Activated CD4-positive, alpha-beta T cell treated with anti-CD3 and anti-CD28 coated beads, Interleukin-10, Interleukin-2, amounts not matched to agents 100 ng/mL and 50 ng/mL, durations not matched to agents 16 hours and 8 hours (primary cell): ENCODE measurements at places on chromosomes 2 and 18.

- no peak for DNase-seq
These were observed 307.7 kb downstream of the TNS1 start for GRCh38 chr2:217695033-217695520.

DNA sequence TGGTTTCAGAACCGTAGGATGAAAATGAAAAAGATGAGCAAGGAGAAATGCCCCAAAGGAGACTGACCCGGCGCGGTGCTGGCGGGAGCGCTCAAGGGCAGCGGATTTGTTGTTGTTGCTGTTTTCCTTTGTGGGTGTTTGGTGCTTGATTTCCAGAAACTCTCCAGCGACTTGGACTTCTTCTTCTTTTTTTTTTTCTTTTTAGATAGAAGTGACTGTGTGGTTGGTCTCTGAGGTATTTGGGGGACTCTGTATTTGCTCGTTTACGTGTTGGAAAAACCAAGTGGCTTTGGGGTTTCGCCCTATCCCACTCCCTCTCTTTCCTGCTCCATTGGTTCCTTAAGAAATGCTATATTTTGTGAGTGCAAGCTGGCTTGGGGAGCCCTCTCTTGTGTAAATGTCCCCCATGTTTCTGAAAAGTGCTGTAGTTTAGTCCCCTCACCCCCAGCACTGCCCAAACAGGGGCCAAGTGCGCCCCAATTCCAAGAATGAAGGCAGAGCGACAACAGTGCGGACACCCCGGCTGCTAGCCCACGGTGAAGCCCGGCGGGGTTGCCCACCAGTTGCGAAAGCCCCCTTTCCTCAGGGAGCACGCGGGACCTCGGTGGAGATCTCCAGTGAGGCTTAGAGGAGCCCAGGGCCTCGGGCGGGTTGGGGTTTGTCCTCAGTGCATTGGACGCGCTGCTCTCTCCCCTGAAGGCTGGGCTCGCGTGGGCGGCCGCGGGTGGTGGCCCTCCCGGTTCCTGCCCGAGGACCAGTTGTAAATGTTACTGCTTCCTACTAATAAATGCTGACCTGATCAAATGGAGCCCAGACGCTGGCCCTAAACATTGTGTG, 1.8 kb downstream of the HOXD9 start:
- no peak for DNase-seq

DNA sequence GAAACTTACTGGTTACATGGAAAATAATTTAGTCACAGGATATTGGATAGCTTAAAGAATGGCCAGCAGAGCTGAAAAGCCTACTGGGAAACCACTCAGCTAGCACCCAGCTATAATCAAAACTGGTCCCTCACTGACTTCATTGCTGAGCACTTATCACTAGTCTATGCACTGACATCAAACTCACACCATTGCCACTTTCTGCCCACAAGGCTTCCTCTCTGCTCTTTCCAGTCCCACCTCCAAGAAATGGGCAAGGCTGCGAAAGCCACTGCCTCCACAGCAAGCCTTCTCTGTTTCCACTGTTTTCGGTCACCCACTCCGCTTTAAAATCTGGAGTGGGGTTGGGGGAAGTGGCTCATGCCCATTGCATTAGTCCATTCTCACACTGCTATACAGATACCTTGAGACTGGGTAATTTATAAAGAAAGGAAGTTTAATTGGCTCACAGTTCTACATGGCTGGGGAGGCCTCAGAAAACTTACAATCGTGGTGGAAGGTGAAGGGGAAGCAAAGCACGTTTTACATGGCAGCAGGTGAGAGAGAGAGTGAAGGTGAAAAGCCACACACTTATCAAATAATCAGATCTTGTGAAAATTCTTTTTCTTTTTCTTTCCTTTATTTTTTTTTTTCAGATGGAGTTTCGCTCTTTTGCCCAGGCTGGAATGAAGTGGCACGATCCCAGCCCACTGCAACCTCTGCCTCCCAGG, 77.0 kb upstream of the CERS6 start:
- DNase-seq = peak; percentile 53

- no peak for DNase-seq
These were observed 338.8 kb downstream of the MYCN start for GRCh38 chr2:16279201-16279570.

- no peak for DNase-seq
These were observed 173.5 kb downstream of the MREG start for GRCh38 chr2:215839816-215840215.

DNA sequence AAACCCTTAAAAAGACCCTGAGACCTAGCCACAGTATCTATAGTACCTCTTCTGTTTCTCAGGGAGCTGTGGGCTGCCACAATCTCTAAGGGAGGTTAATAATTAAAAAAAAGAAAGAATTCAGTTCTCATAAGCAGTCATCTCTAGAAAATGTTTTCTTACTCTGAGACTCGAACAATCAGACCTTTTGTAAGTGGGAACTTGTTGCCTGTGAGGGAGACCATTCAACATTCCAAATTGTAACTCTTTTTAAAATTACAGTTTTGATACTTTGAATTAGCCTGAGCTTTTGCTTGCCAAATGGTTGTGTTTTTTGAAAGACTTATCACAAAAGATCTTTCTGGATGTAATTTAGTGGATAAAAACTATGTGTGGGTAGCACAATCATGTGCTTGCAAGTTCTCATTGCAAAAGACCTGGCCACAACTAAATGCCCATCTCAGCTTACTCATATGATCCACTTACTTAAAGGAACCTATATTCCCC, 33.3 kb downstream of the IL1R2 start:
- DNase-seq = no peak

DNA sequence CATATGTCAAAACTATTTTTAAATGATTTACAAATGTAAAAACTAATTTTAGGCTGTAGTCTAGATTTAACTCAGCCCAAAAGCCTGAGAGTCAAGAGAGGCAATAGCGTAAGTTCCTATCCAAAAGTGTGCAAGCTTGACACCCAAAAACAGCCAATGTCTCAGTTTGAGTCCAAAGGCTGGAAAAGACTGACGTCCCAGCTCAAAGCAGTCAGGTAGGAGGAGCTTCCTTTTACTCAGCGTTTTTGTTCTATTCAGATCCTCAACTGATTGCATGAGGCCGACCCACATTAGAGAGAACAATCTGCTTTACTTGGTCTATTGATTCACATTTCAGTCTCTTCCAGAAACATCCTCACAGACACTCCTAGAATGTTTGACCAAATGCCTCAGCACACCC, 51.8 kb downstream of the MYL12B start:
- DNase-seq = no peak

- no peak for DNase-seq
These were observed 317.3 kb upstream of the THUMPD2 start for GRCh38 chr2:40096360-40096759.

DNA sequence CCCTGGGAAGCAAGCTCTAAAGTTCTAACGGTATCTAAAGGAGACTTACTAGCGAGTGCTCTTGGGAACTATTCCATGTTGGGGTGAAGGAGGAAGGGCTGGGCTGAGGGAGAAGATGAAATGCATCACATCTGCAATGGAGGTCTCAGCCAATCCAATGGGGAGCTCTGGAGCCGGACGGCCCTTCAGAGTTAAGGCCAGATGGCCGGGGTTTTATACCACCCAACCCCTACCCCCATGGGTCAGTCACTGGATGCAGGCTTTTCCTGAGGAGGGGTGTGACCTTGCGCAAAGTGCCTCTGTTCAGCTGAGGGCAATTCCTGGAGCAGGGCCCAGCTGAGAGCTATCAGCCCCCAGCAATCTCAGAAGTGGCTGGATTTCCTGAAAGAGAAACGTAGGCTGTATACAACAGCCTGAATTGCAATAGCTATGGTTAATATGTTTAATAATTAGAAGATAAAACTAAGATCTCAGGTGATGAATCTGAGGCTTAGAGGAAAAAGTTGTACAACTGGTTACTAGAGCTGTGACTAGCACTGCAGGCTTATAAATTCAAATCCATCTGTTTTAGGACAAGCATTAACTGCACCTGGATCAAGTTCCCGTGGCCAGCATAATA, 21.6 kb downstream of the EIPR1 start:
- no peak for DNase-seq

- DNase-seq = peak; percentile 77
These were observed 37.7 kb upstream of the MEX3C start for GRCh38 chr18:51235009-51235789.

DNA sequence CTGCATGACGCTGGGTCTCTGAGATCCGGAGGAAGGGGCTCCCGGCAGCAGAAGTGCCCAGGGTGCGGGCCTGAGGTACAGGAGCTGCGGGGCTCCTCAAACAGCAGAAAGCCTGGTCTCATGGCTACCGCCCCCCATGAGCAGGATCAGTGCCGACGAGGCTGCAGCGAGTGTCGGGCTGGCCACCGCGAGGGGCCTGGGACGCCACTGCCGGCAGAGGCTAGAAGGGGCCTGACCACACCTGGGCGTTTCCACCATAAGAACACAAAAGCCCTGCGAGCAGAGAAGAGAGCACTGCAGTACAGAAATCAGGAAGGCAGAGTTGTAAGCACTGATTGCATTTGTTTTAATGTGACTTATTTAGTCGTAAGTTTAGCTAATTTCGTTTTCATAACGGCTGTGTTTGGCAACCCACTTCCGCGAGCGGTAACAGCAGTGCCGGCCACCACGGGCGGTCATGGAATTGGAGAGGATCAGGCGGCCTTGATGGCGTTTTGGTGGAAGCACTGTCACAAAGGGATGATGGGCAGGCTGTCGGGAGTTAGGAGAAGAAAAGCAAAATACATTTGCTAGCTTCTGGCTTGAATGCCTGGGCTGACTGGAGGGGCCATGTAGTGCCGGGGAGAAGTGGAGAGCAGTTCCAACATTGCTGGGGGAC, 117.4 kb downstream of the HDAC4 start:
- no peak for DNase-seq

DNA sequence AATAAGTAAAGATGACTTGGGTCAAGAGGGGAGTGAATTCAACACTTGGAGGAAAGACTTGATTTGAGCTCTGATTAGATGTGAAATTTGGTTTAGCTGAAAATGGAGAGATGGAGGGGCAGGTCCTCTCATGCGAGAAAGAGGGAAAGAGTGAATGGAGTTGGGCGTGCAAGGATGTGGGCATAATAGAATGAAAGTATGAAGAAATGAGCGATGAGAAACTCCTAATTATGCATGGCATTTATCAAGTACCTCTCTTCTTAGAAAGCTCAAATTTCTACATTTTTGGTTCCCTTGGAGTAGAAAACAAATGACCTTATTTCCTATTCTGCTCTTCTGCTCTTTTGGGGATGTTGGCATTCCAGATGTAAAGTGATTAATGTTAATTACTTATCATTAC, 161.5 kb downstream of the PHLPP1 start:
- no peak for DNase-seq

GRCh38 chr18:68519336-68519735, 195.6 kb downstream of the TMX3 start:
- no peak for DNase-seq

GRCh38 chr18:10290638-10291235, 163.7 kb upstream of the APCDD1 start:
- DNase-seq = no peak

DNA sequence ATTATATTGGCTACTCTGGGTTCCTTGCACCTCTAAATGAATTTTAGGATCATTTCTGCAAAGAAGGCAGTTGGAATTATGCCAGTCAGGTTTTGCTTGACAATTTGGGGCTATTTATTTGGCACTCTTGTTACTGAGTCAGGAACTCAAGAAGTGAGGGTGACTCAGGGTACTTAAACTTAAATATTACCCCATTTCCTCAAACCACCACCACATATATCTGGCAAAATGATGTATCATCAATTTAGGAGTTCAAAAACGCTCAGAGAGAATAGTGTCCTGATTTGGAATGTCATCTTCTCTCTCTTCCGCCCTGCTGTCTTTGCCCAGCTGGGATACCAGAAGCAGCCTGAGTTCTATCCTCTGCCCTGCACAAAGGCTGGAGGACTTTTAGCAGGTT, 2.4 kb upstream of the THNSL2 start:
- no peak for DNase-seq

- no peak for DNase-seq
These were observed 18.1 kb upstream of the RANBP2 start for GRCh38 chr2:108701208-108701607.

GRCh38 chr2:60717691-60718090, 38.4 kb upstream of the PAPOLG start:
- DNase-seq = no peak

DNA sequence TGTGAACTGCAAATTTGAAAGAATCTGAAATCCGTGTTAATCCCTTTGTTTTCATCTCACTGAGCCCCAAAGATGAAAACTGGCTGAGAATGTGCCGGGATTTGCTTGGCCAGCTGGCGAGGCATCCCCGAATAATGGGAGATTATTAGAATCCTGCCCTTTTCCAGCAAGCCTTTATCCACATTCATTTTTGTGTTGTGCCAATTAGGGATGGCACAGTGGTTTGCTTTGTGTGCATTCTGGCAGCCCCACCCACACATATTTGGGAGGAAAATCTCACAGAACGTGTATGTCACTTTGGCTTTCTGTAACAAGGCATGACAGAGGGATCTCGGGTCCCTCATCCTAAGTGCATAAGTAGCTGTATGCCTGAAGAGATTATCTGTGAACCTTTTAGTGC, 405.8 kb upstream of the FAM98A start:
- DNase-seq = no peak

GRCh38 chr2:105730170-105730569, 14.5 kb upstream of the NCK2 start:
- DNase-seq = no peak

DNA sequence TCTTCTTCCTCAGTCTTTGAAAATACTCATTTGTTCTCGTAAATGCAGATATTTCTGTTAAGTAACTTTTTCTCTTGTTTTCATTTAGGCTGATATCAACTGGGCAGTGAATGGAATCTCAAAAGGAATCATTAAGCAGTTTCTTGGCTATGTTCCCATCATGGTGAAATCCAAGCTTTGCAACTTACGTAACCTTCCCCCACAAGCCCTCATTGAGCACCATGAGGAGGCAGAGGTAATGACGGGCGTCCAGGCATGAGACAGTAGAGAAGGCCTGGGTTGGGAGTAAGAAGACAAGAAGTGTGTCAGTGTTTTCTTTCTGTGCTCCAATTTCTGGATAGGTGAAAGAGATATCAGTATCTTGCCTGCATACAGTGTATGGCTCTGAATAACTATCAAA, 5.1 kb downstream of the POLR1B start:
- DNase-seq = no peak

DNA sequence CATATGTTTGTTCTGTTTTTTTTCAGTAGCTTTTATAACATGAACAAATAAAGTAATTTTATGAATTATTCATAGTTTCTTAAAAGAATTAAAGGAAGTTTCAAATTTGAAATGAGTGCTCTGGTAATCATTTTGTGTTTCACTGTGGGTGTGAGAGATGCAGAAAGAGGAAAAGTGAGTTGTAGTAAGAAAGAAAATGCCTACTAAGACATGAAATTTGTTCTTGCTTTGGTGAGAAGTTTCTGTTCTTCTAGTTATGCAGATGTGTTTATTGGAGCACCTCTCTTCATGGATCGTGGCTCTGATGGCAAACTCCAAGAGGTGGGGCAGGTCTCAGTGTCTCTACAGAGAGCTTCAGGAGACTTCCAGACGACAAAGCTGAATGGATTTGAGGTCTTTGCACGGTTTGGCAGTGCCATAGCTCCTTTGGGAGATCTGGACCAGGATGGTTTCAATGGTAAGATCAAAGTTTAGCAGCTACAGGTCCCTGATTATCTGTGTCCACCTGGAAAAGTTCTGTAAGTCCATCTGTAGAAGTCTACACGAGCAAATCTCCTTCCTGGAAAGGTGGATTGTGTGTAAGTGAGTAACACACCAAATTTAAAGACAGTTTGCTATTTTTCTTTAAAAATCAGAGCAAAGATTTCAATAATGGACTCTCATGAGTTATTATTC, 51.4 kb downstream of the ITGAV start:
- DNase-seq = peak; percentile 26
